ENCODE measurements at places on chromosomes 3 and 15.

- DNase-seq: no peak
Measured at GRCh38 chr3:11522953-11523571, 120.7 kb downstream of the VGLL4 start.

DNA sequence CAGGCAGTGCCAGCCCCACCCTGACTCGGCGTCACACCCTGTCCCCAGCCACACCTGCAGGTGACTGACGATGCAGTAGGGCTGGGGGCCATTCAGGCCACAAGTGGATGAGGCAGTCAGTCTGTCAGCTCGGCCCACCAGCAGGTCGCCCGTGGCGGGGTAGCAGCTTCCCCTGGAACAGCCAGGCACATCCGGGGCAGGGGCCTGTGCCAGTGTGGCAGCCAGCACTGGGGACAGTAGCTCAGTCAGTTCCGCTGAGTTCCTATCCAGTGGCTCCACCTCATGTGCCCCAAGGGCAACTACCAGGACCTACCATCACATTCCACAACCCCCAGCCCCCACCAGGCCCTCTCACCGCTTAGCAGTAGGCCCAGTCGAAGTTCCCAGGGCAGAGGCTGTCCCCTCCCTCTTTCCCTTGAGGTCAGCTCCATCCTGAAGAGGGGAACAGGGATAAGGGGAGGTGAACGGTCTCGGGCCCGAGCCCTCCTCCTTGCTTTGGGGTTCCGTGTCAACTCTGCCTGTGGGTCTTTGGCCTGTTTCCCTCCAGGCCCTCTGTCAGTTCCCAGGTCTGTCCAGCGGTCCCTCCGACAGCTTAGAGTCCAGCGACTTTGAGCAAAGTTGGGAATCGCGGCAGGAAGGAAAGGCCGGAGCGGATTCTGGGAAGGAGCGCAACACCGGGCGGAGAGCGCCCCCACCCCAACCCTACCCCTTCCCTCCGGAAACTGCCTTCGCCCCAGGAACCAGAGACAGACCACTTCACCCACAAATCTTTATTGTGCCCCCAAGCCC lies at the start of gene LAMB2:
TSS of gene LAMB2 (minus strand) at position 614 of the 789 bp plus-strand sequence. CDS start at position 431, 183 bp downstream.
- DNase-seq: peak; percentile 2

- DNase-seq: no peak
Measured at GRCh38 chr3:117036259-117036799, 326.8 kb downstream of the TUSC7 start.

GRCh38 chr15:42385206-42385979 lies 26.1 kb downstream of the CAPN3 start:
- peak; percentile 1 for DNase-seq

GRCh38 chr3:5690490-5690889 lies 503.0 kb downstream of the EDEM1 start:
- no peak for DNase-seq

GRCh38 chr15:86483936-86484335 lies 404.3 kb downstream of the AGBL1 start:
- no peak for DNase-seq

All from NCI-H446 (cell line).